ENCODE measurements at places on chromosomes 1 and 21.

DNA sequence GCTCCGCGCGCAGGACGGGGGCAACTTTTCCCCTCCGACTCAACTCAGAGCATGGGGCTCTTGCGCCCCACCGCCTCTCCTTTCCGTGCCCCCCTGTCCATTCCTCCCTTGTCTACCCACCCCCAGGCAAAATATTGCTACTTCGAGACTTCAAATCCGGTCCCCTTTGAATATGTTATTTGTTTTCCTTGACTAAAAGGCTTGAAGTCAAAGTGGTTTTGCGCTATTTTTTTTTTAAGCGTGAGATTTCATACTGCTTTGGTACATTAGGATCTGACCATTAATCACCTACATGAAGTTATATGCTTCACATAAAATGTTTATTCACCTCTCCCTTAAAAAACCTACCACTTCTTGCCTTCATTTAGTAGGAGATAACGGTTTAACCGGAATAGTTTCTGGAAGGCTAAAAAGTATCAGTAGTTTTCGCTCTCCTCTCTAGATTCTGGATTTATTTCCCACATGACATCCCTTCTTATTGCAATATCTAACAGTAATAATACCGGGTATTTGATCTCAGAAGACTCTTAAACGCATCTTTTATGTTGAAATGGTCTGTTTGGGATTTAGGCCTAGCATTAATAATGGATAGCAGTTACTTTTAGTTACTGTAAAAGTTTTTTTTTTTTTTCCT lies 1.6 kb downstream of the NFIA start:
- no peak for DNase-seq

DNA sequence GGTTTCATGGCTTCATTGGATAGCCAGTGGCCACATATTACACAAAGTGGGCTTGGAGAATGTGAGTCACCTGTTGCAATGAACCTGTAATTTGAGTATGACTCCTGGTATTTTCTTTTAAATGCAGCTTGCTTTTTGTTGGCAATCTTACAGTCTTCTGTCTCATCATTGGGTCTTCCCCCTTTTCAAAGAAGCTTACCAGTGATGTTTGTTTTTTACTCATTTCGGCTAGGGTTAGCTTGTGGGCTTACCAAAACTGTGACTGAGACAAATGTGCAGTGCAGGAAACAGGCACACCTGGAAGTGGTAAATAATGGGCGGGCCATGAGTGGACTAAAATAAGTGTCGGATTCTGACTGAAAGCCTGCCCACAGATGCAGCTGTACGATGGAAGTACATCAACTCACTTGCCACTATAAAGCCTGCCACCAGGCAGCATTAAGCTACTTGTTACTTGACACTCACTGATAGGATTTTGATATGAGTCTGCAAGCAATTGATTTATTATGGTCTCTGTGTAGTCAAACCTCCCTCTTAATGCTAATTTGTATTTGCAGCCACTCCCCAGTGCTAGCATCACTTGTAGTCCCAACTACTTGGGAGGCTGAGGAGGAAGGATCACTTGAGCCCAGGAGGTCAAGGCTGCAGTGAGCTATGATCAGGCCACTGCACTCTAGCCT lies 4.2 kb downstream of the HHAT start:
- DNase-seq = no peak

DNA sequence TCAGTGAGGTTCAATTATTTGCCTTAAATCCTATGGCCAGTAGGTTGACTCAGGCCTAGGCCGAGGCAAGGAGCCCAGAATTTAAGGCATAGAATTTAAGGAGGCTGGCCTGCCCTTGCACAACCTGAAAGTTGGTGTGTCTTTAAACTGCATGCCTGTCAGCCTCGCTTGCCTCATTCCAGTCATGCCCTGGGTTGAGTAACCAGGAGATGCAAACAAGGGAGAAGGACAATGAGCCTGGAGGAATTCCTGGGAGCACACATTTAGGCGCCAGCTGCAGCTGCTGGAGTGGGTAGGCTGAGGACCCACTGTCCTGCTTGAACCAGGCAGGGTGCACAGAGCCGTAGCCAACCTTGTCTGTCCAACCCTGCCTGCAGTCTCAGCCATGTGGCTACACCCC lies 11.7 kb downstream of the CD2 start:
- DNase-seq = no peak

- no peak for DNase-seq
These were observed 2.6 kb upstream of the FCRLB start for GRCh38 chr1:161718559-161719324.

DNA sequence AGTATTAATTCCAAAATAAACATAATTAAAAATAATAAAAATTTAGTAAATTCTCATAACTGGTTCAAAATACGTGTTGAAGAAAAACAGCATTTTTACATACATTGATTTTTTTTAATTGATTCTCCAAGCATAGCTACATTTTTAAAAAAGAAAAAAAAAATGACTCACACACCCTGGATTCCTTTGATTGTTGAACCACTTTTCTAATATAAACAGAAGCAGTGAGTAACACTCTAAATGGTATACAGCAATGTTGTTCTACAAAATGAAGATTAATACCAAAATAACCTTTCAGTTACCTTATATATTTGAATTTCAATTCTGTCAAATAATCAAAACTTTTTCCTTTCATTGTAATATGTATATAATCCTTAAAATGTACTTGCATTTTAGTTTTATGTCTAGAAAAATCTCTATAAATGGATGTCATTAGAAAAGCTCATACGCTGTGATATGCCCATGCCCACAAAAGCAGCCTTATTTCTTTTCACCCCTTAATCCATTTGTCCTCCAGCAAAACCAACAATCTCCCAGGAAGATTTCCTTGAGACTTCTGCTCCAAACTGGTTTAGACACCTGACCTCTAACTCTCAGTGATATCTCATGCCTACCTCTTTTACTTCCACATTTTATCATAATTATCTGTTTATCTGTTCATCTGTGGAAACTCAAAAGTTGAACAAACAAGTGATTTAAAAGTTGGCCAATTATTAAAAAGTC lies 246.4 kb upstream of the NR5A2 start:
- no peak for DNase-seq

GRCh38 chr1:94358630-94359599 lies 59.3 kb upstream of the ABCD3 start:
- no peak for DNase-seq

DNA sequence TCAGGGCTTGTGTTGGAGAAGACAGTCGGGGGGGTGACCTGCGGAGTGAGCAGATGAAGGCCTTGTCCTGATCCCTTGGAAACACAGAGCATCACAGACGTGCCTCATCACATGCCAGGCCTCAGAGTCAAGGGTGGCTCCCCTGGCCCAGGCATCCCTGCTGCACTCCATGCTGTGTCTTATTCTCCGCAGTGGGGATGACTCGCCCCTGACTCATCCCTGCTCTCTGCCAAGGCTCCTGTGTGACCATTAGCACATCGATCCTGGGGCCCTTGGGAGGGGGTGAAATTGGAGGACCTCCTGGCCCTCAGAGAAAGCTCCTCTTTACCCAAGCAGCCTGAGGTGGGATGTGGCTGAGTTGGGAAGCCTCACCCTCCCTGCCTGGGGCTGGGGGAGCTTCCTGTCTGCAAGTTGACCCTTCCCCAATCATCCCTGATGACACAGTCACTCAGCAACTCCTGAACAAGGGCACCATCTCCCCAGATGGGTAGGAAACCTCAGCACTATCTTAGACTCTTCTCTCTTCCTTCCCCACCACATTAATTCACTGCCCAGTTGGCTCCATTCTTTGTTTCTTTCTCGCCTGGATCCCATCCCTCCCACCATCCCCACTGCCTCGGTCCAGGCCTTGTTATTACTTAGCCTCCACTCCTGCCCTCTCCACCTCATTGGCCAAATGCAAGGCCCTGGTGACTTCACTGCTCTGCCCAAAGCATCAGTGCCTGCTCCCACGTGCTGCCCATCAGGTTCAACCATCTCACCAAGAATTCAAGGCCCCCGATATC lies 74.6 kb downstream of the CAMK2N1 start:
- DNase-seq = peak; percentile 51

DNA sequence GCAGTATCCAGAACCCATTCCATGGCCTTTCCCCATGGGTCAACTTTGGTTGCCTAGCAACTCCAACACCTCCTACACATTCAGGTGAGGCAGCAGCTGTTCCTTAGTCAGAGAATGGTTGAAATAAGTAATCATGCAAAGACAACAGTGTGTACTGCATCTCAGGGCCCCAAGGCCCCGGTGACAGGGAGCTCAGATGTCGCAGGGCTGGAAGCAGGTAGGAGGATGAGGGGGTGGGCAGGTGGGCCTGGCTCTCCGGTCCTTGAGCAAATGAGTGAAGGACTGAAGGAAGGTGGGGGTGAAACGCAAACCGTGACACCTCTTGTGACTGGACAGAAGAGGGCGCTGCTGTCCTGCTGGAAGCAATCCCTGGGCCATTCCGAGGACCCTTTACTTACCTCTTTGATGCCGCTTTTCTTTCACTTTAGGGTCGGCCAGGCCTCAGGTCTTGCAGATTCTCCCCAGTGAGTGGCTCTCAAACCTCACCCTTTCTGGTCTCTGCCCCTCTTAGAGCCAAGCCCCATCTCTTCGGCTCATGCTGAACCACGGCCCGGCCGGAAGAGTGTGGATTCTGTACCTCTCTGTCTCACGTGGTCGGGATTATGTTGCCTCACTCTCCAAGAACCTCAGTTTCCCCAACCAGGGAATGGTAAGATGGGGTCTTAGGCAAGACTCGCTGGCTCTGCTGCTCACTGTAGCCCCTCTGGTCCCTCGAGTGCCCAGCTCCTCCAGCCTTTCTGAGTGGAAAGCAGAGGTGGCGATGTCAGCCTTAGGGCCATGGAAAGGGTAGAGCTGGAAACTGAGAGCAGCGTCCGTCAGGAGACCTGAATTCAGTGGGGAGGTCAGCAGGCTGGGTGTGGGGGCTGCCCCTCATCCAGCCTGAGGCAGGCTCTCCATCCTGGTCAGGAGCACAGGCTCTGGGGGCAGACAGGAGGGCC lies 5.6 kb upstream of the KCNA10 start:
- DNase-seq = peak; percentile 49

- no peak for DNase-seq
These were observed 55.9 kb upstream of the RCC1 start for GRCh38 chr1:28449904-28450303.

DNA sequence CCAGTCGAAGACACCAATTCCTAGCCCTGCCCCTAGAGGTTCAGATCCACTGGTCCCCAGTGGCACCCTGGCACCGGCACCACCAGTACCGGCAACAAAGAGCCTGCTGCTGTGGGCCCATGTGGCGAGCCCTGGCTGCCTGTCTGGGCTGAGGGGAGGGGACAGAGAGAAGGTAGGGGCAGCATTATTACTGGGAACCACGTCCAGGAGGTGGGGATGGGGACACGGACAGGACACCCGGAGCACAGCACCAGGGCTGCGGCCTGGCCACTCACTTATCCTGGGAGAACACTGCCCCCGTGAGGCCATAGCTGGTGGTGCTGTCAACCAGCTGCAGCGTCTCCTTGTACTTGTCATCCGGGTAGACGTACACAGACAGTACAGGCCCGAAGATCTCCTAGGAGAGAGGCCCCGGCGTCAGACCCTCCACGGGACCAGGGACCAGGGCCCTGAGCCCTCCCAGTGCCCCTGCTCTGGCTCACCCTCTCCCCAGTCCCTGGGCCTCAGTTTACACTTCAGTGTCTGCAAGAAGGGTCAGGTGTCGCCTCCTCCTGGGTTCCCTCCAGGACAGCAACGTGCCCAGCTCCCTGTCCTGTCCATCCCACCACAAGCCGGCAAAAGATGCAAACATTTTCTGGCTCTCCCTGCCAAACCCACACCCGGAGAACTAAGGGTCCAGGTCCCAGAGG lies 15.8 kb upstream of the TAS1R2 start:
- peak; percentile 87 for DNase-seq

- no peak for DNase-seq
These were observed 16.3 kb downstream of the MAP3K7CL start for GRCh38 chr21:29146726-29147125.

Data from A549 (cell line).